ENCODE measurements at places on chromosomes 1 and 21.
A peak's percentile ranks its signal among the peaks of the same experiment; 100 is the strongest.

DNA sequence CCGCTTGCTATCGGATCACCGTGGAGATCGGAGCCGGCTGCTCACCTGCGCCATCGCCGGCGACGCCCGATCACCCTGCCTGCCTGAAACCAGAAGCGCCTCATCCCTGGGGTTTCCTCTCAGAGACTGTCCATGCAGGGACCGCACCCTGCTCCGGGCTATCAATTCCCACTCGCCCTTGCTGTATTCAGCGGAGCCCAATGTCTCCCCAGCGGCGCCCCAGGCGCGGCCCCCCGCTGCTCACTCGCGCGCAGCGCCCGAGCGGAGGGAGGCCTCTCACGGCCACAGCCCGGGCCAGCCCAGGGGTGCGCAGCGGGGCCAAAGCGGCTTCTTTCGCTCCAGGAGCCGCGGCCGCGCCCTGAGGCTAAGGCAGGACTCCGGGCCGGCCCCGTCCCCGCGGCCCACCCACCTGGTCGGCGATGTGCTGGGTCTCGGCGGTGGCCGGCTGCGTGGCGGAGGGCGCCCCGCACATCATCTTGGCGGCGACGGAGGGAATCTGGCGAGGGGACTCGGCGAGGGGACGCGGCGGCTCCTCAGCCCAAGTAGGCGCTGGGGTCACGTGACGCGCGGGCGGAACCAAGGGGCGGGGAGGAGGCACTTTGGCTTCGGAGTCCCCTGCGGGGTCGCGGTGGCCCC lies at the start of gene CSTB:
Gene CSTB, minus strand, starts transcription at position 514 of the 636 bp plus-strand sequence. Its CDS starts 39 bp downstream, at position 475.
- peak within 1 kb of the TSS; percentile 93 for H3K27ac ChIP-seq
- peaks cover 30% of the 10 kb centered on the region for H3K4me1 ChIP-seq
- DNase-seq = peak; percentile 83
- no peaks in the 10 kb centered on the region for H3K27me3 ChIP-seq
- peak within 1 kb of the TSS; percentile 91 for H3K4me3 ChIP-seq

DNA sequence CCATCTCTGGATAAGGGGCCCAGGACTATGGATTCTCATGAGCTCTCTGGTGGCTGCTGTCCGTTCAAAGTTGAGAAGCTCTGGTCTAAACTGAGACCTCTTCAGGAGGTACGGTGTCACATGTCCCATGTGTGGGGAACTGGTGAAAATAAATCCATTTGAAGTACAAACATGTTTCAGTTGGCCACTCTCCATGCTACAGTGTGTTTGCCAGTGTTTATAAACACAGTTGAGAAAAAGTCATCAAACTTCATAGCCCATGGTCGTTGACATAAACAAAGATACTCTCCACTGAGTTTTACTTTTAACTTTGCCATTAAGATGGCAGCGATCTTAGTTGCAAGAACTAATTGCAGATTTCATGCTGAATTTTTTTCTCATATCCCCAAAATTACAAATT lies 72.8 kb downstream of the PSMG1 start:
- no peaks in the 10 kb centered on the region for H3K27me3 ChIP-seq
- no peak for DNase-seq
- no peaks in the 10 kb centered on the region for H3K4me1 ChIP-seq
- no peaks in the 10 kb centered on the region for H3K36me3 ChIP-seq

GRCh38 chr1:198101716-198102453 lies 54.9 kb upstream of the NEK7 start:
- H3K4me3 ChIP-seq = peak overlapping the region; percentile 8
- H3K36me3 ChIP-seq = no peaks in the 10 kb centered on the region
- DNase-seq = no peak
- H3K27ac ChIP-seq = no peak overlapping the region
- peaks cover 2% of the 10 kb centered on the region for H3K27me3 ChIP-seq

DNA sequence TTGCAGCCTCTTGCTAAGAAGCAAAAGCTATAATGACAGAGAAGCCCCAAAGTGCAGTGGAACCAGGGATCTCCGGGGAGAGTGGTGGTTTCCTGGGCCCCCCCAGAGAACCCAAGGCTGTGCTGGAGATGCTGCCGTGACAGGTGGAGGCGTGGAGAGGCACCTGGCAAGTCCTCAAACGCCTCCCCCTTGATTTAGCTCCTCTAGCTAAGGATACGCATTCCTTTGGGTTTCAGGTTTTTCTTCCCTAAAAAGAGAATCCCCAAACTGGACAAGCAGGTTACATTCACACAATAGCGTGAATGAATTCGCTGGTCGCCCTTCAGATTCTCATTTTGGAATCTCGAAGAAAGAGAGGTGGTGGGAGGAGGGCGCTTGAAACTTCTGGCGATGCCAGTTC lies 853 bp upstream of the ATP1A1 start:
- DNase-seq = peak; percentile 20
- peak overlapping the region; percentile 80 for H3K4me3 ChIP-seq
- H3K36me3 ChIP-seq = no peaks in the 10 kb centered on the region
- no peaks in the 10 kb centered on the region for H3K27me3 ChIP-seq
- peaks cover 55% of the 10 kb centered on the region for H3K4me1 ChIP-seq

- H3K27ac ChIP-seq = peak overlapping the region; percentile 84
- H3K4me1 ChIP-seq = peaks cover 52% of the 10 kb centered on the region
- no peak for DNase-seq
Observed at GRCh38 chr1:230278871-230279582, 147.1 kb downstream of the PGBD5 start.

DNA sequence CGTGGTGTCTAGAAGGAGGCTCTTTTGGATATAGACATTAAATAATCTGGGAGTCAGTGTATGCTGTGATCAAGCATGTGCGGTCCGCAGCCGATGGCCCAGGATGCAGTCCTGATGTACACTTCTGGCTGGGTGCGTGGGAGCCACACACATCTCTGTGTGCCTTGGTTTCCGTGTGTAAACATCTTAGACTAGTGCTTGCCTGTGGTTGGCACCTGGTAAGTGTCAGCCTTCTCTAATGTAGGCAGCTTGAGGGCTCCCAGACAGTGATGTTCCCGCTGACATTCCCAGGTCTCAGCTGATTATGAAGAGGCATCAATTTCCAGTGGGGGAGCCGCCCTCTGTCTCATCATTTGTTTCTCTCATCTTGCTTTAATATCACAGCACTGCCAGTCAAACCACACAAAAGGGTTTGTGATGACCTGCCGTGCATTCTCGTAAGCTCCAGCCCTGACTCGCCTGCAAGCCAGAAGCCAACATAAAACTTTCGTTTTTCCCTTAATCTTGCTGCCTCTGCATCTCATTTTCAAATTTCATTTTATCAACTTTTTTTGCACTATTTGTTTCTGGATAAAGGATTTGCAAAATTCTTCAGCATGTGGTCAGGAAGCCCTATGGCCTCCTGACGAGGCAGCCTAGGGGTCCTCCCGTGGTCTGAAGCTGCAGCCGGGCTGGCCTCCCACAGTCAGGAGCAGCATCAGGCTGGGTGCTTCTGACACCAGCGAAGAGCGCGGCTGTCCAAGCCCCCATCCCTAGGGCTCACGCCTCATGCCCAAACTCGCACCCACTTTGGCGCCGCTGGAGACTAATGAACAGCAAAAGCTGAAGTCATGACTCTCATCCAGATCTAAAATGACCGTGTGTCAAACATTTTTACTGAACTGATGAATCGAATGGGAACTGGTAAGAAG lies 28.1 kb downstream of the PDE9A start:
- no peaks in the 10 kb centered on the region for H3K27me3 ChIP-seq
- no peaks in the 10 kb centered on the region for H3K36me3 ChIP-seq
- H3K4me3 ChIP-seq = peak overlapping the region; percentile 78
- no peak for DNase-seq
- peaks cover 76% of the 10 kb centered on the region for H3K4me1 ChIP-seq
- H3K27ac ChIP-seq = peak overlapping the region; percentile 88

DNA sequence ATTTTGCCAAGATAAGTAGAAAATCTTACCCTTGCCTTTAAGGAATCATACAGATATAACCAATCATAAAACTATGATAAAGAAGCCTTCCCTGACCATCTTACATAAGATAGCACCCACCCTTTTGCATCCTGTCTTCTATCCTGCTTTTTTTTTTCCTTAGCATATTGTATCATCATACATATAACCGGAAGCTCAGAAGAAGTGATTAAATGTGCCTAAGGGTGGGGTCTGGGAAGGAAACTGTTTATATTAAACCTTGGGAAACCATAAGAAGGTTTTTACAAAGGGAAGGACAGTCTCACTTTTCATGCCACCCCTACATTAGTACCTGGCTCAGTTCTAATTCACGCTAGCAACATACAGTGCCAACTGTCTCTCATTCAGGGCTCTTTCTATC lies 66.8 kb downstream of the LUZP1 start:
- peaks cover 31% of the 10 kb centered on the region for H3K4me1 ChIP-seq
- H3K27ac ChIP-seq = no peak overlapping the region
- H3K36me3 ChIP-seq = peaks cover 9% of the 10 kb centered on the region
- no peak overlapping the region for H3K4me3 ChIP-seq
- no peak for DNase-seq

- H3K4me1 ChIP-seq = no peaks in the 10 kb centered on the region
- H3K36me3 ChIP-seq = peaks cover 36% of the 10 kb centered on the region
- H3K27me3 ChIP-seq = no peaks in the 10 kb centered on the region
Observed at GRCh38 chr1:217465102-217465501, 165.8 kb downstream of the GPATCH2 start.

GRCh38 chr1:51192213-51192843 lies 43.7 kb upstream of the RNF11 start:
- no peak overlapping the region for H3K4me3 ChIP-seq
- H3K36me3 ChIP-seq = no peaks in the 10 kb centered on the region
- no peak overlapping the region for H3K27ac ChIP-seq

- DNase-seq = peak; percentile 69
- peak within 1 kb of the TSS; percentile 100 for H3K4me3 ChIP-seq
- H3K27me3 ChIP-seq = no peaks in the 10 kb centered on the region
- peaks cover 31% of the 10 kb centered on the region for H3K4me1 ChIP-seq
- peak within 1 kb of the TSS; percentile 99 for H3K27ac ChIP-seq
- peaks cover 11% of the 10 kb centered on the region for H3K36me3 ChIP-seq
Observed at GRCh38 chr1:110674337-110675059, at the start of gene KCNA3. Gene KCNA3 (minus strand): TSS chr1:110674940. CDS start chr1:110674809, 131 bp downstream.

- H3K27ac ChIP-seq = no peak within 1 kb of the TSS
- no peaks in the 10 kb centered on the region for H3K4me1 ChIP-seq
- peaks cover 9% of the 10 kb centered on the region for H3K27me3 ChIP-seq
- no peak within 1 kb of the TSS for H3K4me3 ChIP-seq
- DNase-seq = no peak
Observed at GRCh38 chr1:248361121-248361715, at the start of gene OR2T4. Gene OR2T4 (plus strand): TSS chr1:248361665. CDS start chr1:248361665, 0 bp downstream.

DNA sequence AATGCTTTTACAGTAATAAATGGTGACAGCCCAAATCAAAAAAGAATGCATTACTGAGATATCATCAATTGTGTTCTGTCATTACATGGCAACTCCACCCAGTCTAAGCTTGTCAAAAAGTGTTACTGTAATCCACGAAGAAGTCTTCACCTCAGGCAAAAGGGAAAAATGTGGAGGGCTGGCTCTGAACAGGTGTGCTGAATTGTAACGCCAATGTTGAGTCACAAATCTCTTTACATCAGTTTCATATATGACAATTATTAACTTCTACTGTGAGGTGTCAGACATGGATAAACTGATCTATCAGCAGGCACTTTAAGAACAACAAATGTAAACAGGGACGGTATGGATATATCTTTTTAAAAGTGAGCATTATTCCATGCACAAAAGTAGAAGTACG lies 98.5 kb upstream of the DMRTA2 start:
- H3K4me3 ChIP-seq = no peak overlapping the region
- DNase-seq = no peak
- H3K4me1 ChIP-seq = no peaks in the 10 kb centered on the region
- no peak overlapping the region for H3K27ac ChIP-seq
- no peaks in the 10 kb centered on the region for H3K27me3 ChIP-seq
- H3K36me3 ChIP-seq = peaks cover 63% of the 10 kb centered on the region
